Motor neuron (in vitro differentiated cells): ENCODE measurements at places on chromosomes 13 and 19. TPM values are rescaled to one million over a fixed set of nuclear protein-coding genes. Genes with fewer than 3 reads are reported as not detected.

The ZNF283 gene
- total RNA-seq = 13.1 and 15.6 TPM in 2 replicates

The MADCAM1 gene
- 1.3 and 1.6 TPM in 2 replicates for total RNA-seq

The KANK3 gene
- 0.45 TPM in 2 replicates for total RNA-seq

The ATP4B gene
- 0.13 TPM in 1 of 2 replicates, not detected in the other for total RNA-seq

The CEACAM6 gene
- 0.06 TPM in 1 of 2 replicates, not detected in the other for total RNA-seq

The DOCK6 gene
- total RNA-seq = 10.4 and 11.8 TPM in 2 replicates

The OR4F17 gene
- total RNA-seq = 0.94 TPM in 1 of 2 replicates, not detected in the other

The ADM5 gene
- 3.0 and 5.2 TPM in 2 replicates for total RNA-seq

The FARP1 gene
- 310 and 349 TPM in 2 replicates for total RNA-seq

The RYR1 gene
- 4.7 and 5.4 TPM in 2 replicates for total RNA-seq

The SOX1 gene
- 4.1 and 4.3 TPM in 2 replicates for total RNA-seq

The METTL21C gene
- total RNA-seq = 0.31 TPM in 1 of 2 replicates, not detected in the other

The C1QTNF9B gene
- total RNA-seq = 0.84 TPM in 1 of 2 replicates, not detected in the other

The IL12RB1 gene
- total RNA-seq = 1.7 TPM in 1 of 2 replicates, not detected in the other
